ENCODE measurements at places on chromosomes 11 and 22. TPM values are rescaled to one million over a fixed set of nuclear protein-coding genes. Genes with fewer than 3 reads are reported as not detected.

DRG1 gene
- 49.2 TPM for total RNA-seq

GRCh38 chr11:33271059-33271458 lies 13.9 kb downstream of the HIPK3 start:
- no peak overlapping the region for H3K4me3 ChIP-seq
- DNase-seq: no peak

PPARA gene
- total RNA-seq: 21.8 TPM

- no peaks in the 10 kb centered on the region for H3K4me1 ChIP-seq
- H3K4me3 ChIP-seq: no peak overlapping the region
- no peaks in the 10 kb centered on the region for H3K36me3 ChIP-seq
- H3K27ac ChIP-seq: no peak overlapping the region
- DNase-seq: no peak
Observed at GRCh38 chr22:42412744-42413333, 19.4 kb downstream of the NFAM1 start.

MUC2 gene
- total RNA-seq: not detected

GRCh38 chr22:39623603-39624500 lies 53.3 kb downstream of the CACNA1I start:
- no peaks in the 10 kb centered on the region for H3K36me3 ChIP-seq
- peaks cover 14% of the 10 kb centered on the region for H3K27me3 ChIP-seq
- no peak overlapping the region for H3K4me3 ChIP-seq
- no peaks in the 10 kb centered on the region for H3K4me1 ChIP-seq

GRCh38 chr11:44934110-44934509 lies 16.6 kb downstream of the TP53I11 start:
- no peak for DNase-seq
- no peak overlapping the region for H3K27ac ChIP-seq
- no peaks in the 10 kb centered on the region for H3K27me3 ChIP-seq

DNA sequence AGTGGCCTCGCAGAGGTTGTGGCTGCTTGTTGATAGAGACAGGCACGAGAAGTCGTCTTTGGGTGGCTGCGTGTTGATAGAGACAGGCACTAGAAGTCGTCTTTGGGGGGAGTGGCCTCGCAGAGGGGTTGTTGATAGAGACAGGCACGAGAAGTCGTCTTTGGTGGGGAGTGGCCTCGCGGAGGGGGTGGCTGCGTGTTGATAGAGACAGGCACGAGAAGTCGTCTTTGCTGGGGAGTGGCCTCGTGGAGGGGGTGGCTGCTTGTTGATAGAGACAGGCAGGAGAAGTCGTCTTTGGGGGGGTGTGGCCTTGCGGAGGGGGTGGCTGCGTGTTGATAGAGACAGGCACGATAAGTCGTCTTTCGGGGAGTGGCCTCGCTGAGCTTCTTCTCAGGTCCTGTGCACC lies 328.8 kb downstream of the TBC1D22A start:
- peaks cover 12% of the 10 kb centered on the region for H3K4me1 ChIP-seq
- H3K27ac ChIP-seq: no peak overlapping the region
- no peak for DNase-seq
- no peak overlapping the region for H3K4me3 ChIP-seq

DNA sequence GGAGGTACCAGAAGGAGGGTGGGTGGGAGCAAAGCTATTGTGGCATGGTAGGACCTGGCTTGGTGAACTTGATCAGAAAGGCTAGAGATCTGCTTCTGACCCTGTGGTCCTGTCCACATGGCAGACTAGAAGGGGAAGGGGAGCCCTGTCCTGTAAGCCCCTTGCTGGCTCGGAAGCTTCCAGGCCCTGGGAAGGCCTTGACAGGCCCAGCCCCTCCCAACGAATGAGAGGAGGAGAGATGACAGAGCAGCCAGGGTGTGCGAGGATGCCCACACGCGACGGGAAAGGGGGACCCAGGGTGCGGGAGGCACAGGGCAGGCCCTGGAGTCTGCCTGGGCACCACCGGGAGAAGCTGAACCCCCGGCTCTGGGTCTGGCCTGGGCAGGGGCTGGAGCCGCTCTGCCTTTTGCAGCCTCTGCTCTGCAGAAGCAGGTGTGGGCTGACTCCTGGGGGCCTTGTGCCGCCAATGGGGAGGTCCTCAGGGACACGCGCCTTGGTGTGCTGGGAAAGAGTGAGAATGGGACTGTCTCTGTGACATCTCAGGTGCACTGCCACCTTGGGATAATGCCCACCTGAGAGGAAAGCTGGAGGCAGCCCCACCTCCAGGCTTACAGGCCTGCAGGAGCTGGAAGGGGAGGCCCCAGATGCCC lies 1447.5 kb downstream of the BRD1 start:
- no peak overlapping the region for H3K27ac ChIP-seq
- H3K27me3 ChIP-seq: peaks cover 18% of the 10 kb centered on the region
- peak; percentile 77 for DNase-seq
- no peak overlapping the region for H3K4me3 ChIP-seq
- no peaks in the 10 kb centered on the region for H3K36me3 ChIP-seq
- no peaks in the 10 kb centered on the region for H3K4me1 ChIP-seq

DNA sequence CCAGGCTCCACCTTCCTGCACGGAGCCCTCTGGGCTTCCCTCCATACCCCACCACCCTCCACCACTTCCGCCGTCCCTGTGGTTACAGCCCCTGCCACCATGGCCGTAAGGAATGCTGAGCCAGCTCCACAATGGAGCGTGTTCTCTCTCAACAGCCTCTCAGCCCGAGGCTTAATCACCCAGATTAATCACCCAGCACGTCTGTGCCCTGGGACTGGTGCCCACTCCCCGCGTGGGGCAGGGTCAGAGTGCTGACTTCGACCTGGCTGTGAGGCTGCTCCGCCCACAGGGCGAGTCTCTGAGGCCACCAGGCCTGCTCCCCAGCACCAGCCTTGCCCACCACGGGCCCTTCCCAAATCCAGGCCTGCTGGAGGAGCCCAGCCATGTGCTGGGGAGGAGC lies 4.0 kb upstream of the TH start:
- DNase-seq: no peak
- no peaks in the 10 kb centered on the region for H3K27me3 ChIP-seq
- peaks cover 10% of the 10 kb centered on the region for H3K4me1 ChIP-seq
- H3K36me3 ChIP-seq: no peaks in the 10 kb centered on the region
- H3K27ac ChIP-seq: no peak overlapping the region

DNA sequence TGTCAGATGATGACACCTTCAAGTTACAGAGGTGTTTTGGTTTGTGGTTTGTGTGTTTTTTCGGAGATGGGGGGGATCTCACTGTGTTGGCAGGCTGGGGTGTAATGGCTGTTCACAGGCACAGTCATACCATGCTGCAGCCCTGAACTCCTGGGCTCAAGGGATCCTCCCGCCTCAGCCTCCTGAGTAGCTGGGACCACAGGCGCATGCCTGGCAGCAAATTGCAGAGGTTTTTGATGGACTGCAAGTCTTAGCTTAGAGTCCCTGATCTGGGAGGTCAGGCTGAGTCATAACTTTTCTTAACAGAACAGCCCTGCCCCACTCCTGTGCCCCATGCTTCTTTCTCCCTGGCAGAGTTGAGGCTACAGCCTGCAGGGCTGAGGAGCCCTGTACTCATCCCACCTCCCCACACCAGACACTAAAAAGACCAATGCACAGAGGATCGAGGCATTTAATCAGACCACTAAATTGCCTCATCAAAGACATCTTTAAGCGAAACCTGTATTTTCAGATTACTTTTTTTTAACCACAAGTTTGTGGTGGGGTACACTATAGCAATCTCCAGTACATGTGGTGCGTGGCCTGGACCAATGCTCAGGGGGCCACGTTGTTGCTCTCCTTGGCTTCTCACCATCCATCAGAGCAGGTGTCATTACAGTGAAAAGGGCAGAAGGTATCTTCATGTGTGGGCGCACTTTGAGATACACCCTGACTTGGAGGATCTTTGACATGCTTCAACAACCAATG lies 17.1 kb upstream of the ADORA2A start:
- no peaks in the 10 kb centered on the region for H3K27me3 ChIP-seq
- no peak overlapping the region for H3K4me3 ChIP-seq
- no peak for DNase-seq
- H3K27ac ChIP-seq: peak overlapping the region; percentile 40
- H3K36me3 ChIP-seq: peaks cover 11% of the 10 kb centered on the region
- peaks cover 49% of the 10 kb centered on the region for H3K4me1 ChIP-seq

GRCh38 chr11:85784480-85785265 lies 26.3 kb downstream of the SYTL2 start:
- no peak overlapping the region for H3K4me3 ChIP-seq
- H3K27me3 ChIP-seq: peaks cover 5% of the 10 kb centered on the region
- H3K27ac ChIP-seq: no peak overlapping the region
- no peaks in the 10 kb centered on the region for H3K4me1 ChIP-seq
- DNase-seq: no peak
- peaks cover 3% of the 10 kb centered on the region for H3K36me3 ChIP-seq

DNA sequence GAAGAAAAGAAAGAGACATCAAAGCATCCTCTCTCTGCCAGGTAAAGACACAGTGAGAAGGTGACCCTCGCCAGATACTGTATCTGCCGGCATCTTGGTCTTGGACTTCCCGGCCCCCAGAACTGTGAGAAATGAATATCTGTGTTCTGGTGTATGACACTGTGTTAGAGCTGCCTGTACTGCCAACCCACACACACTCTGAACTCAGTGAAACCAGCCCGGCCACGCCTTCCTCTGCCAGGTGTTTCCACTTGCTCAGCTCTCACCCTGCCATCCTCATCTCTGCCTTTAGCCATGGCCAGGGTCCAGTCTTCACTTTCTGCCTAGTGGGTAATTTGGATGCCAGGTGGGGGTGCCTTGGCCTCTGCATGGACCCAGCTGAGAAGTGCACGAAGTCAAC lies 24.0 kb downstream of the CBX7 start:
- no peak overlapping the region for H3K4me3 ChIP-seq
- peaks cover 10% of the 10 kb centered on the region for H3K4me1 ChIP-seq
- H3K27ac ChIP-seq: no peak overlapping the region
- H3K36me3 ChIP-seq: peaks cover 2% of the 10 kb centered on the region
- no peak for DNase-seq

GRCh38 chr22:21837248-21837979 lies 30.0 kb downstream of the MAPK1 start:
- peak overlapping the region; percentile 98 for H3K27ac ChIP-seq
- peaks cover 43% of the 10 kb centered on the region for H3K4me1 ChIP-seq
- H3K36me3 ChIP-seq: peaks cover 1% of the 10 kb centered on the region
- H3K27me3 ChIP-seq: no peaks in the 10 kb centered on the region
- DNase-seq: no peak

DNA sequence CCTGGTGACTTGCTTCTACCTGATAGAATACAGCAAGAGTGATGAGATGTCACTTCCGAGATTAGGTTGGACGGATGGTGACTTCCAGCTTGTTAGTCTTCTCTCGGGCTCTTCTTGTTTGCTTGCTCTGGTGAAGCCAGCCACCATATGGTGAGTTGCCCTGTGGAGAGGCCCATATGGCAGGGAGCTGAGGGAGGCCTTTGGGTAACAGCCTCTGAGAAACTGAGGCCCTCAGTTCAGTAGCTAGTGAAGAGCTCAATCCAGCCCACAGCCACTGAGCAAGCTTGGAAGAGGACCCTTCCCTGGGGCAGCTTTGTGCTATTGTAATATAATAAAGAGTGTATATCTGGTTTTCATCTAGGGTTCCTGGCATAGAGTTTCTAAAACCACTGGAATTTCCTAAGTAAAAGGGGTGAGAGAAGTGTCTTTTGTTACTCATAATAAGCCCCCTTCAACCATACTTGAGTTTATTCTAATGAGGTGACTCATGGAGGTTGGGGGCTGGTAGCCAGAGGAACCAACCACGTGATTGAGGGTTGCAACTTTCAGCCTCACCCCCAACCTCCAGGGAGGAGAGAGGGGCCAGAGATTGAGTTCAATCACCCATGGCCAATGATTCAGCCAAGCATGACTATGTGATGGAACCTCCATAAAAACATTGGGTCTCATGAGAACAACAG lies 8.0 kb upstream of the TPCN2 start:
- H3K4me1 ChIP-seq: peaks cover 36% of the 10 kb centered on the region
- H3K27ac ChIP-seq: peak overlapping the region; percentile 60
- H3K27me3 ChIP-seq: no peaks in the 10 kb centered on the region
- DNase-seq: no peak
- no peak overlapping the region for H3K4me3 ChIP-seq

- peak overlapping the region; percentile 99 for H3K27ac ChIP-seq
- H3K27me3 ChIP-seq: no peaks in the 10 kb centered on the region
- H3K36me3 ChIP-seq: peaks cover 4% of the 10 kb centered on the region
- peak overlapping the region; percentile 88 for H3K4me3 ChIP-seq
Observed at GRCh38 chr11:72079819-72080325, 470 bp downstream of the NUMA1 start.

FXYD6 gene
- total RNA-seq: 0.99 TPM

DNA sequence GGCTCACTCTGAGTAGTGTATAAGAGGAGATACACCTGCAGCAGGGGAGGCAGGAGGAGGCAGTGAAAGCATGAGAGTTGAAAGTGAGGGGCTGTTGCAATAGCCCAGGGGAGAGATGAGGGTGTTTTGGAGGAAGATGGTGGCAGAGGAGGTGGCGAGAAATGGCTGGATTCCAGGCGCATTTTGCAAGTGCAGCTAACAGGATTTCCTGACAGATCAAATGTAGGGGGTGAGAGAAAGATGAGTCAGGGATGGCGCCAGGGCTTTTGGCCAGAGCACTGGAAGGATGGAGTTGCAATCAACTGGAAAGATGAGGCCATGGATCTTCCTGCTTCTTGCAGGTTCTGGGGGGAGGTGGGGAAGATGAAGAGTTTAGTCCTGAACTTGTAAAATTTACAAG lies 16.8 kb upstream of the TSPAN18 start:
- H3K4me3 ChIP-seq: no peak overlapping the region
- H3K27ac ChIP-seq: no peak overlapping the region
- H3K27me3 ChIP-seq: peaks cover 53% of the 10 kb centered on the region
- H3K4me1 ChIP-seq: no peaks in the 10 kb centered on the region

DNA sequence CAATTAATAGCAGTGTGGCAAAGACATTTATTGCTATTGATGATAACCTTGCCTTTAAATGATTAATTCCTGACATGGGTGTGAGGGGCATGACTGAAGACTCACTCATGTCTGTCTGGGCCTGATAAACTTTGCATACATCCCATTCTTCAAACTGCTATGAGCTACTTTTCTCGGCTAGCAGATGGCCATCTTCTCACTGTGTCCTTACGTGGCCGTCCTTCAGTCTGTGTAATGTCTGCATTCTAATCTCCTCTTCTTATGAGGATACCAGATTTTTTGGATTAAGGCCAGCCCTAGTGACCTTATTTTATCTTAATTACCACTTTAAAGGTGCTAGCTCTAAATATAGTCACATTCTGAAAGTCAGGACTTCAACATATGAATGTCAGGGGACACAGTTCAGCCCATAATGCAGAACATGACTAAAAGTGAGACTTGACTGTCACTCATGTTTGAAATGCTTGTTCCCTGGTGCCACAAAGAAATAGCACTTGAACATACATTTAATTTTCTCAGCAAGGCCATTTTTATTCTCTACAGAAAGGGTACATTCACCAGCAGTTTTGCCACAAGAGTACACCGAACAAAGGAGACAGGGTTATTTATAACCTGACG lies 32.3 kb downstream of the OR10A6 start:
- DNase-seq: no peak
- H3K4me1 ChIP-seq: peaks cover 28% of the 10 kb centered on the region
- H3K27me3 ChIP-seq: no peaks in the 10 kb centered on the region

NCF4 gene
- not detected for total RNA-seq

GRCh38 chr22:44660051-44660830 lies 41.8 kb upstream of the PRR5 start:
- peaks cover 6% of the 10 kb centered on the region for H3K27me3 ChIP-seq
- H3K4me1 ChIP-seq: peaks cover 20% of the 10 kb centered on the region
- no peaks in the 10 kb centered on the region for H3K36me3 ChIP-seq
- H3K4me3 ChIP-seq: no peak overlapping the region
- H3K27ac ChIP-seq: no peak overlapping the region
